ENCODE measurements at places on chromosomes 1 and 21. TPM values are rescaled to one million over a fixed set of nuclear protein-coding genes. Genes with fewer than 3 reads are reported as not detected.

The DNAH14 gene
- 6.9 TPM for polyA plus RNA-seq

The SLC6A17 gene
- 0.20 TPM for polyA plus RNA-seq

DNA sequence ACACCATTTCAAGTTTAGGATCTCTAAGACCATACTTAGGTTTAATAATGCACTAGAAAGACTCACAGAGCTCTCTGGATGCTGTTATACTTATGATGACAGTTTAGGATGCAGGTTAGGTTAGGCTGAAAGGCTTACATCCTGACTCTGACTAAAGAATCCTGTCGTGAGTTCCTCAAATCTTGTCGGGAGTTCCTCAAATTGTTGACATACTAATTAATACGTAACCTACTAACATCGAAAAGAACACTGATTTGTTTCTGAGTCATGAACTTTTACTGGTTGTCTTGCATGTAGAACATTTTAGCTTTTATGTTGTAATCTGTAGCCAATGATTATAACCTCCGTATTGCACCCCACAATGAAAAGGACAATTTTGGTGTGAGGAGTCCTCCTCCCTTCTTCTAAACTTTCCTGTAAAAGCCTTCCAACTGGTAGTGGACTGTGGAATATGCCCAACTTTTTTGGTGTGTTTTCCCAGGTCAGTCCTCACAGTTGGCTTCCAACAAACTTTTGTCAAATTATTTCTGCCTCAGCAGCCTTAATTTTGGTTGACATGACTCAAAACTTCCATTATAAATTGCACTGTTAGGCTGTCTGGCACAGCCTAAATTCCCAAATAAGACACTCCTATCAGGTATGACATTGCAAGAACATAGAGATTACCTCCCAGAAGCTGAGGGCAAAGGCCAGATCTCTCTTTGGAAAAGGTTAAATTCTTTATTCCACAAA, 107.9 kb upstream of the PALMD start:
- peaks cover 6% of the 10 kb centered on the region for H3K4me1 ChIP-seq
- no peak overlapping the region for H3K27ac ChIP-seq
- no peaks in the 10 kb centered on the region for H3K36me3 ChIP-seq
- H3K4me3 ChIP-seq = no peak overlapping the region

DNA sequence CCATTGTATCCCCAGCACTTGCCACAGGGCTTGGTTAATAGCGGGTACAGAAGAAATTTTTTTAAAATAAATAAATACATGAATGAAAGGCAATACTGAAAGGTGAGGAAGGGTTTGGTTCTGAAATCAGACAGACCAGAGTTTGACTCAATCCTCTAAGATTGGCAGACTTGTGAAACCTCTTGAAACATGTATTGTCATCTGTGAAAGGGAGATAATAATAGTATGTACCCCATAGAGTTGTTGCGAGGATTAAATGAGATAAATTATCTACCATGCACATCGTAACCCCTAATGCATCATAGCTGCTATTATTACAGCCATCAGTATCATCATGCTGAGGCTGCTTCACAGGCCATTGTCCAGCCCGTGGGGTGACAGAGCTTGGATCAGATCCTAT, 41.4 kb downstream of the S1PR1 start:
- H3K36me3 ChIP-seq = no peaks in the 10 kb centered on the region
- DNase-seq = no peak
- H3K4me3 ChIP-seq = no peak overlapping the region
- H3K4me1 ChIP-seq = no peaks in the 10 kb centered on the region
- H3K27me3 ChIP-seq = no peaks in the 10 kb centered on the region
- no peak overlapping the region for H3K27ac ChIP-seq

DNA sequence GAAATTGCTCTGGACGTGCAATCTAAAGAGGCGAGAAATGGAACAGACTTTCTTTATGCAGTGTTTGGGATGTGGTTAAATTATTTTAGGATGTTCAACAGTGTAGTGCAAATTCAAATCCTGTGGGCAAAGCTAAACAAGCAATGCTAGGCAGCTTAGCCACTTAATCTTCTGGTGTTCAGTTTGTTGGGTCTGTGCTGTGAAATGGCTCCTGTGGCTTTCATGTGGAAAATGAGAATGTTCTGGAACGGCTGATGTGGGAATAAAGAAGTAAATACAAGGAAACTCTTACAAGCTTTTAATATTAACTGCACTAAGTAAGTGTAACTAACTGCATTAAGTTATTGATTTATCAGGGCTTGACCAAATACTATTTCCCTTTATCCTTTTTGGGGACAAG, 766.6 kb downstream of the ADGRL2 start:
- H3K27ac ChIP-seq = no peak overlapping the region
- H3K4me3 ChIP-seq = no peak overlapping the region
- no peak for DNase-seq
- peaks cover 6% of the 10 kb centered on the region for H3K4me1 ChIP-seq
- H3K27me3 ChIP-seq = no peaks in the 10 kb centered on the region
- H3K36me3 ChIP-seq = no peaks in the 10 kb centered on the region
